CD4-positive, alpha-beta memory T cell (primary cell): ENCODE measurements at places on chromosomes 5 and 9.

- no peak for DNase-seq
Observed at GRCh38 chr5:2015124-2015848, 132.6 kb upstream of the IRX4 start.

GRCh38 chr5:10793785-10794184 lies 32.8 kb upstream of the DAP start:
- no peak for DNase-seq

GRCh38 chr5:154559398-154560276 lies 81.6 kb upstream of the HAND1 start:
- DNase-seq, result no peak

DNA sequence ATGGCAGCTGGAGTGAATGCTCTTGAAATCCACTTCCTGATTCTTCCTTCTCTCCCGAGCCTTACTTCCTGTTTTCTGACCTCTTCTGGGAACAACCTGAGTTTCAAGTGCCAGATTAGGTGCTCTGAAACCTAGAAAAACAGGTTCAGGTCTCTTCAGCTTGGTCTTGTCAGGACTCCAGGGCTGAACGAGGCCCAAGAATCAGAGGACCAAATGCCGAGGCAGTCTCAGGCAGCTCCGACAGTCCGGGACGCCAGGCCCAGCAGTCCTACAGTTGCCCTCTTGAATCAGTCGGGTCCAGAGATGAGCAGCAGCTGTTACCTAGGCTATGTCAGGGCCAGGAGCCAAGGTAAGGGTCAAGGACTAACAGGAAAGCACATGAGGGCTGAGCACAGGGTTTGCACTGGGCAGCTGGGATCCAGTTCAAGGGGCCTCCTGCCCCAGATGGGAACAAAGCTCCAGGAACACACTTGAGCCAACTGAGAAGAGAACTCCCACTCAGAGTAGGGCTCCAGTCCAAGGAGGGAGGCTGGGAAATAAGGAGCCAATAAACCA lies 38.3 kb upstream of the ADRA1B start:
- no peak for DNase-seq

- DNase-seq, result no peak
Observed at GRCh38 chr9:129423216-129423615, 197.7 kb downstream of the C9orf50 start.

- peak; percentile 38 for DNase-seq
Observed at GRCh38 chr5:140372971-140373487, 13.0 kb downstream of the SLC4A9 start.

DNA sequence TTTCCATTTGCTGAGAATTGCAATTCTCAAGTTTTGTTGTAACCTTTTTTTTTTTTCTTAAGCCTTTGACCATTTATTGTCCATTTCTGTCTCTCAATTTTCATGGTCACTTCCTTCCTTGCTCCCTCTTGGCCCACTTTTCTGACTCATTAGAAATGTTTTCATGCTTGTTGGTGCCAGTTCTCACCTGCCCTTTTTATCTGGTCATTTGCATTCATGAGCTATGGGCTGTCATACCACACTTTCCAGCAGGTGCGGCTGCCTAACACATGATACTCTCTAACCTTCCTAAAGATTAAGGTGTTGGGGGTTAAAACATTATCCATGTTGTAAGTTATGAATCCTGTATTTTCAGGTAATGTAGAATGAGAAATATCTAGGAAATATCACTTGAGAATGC lies 150.5 kb upstream of the TLX3 start:
- DNase-seq, result no peak
